ENCODE measurements at places on chromosomes 6 and 20.

DNA sequence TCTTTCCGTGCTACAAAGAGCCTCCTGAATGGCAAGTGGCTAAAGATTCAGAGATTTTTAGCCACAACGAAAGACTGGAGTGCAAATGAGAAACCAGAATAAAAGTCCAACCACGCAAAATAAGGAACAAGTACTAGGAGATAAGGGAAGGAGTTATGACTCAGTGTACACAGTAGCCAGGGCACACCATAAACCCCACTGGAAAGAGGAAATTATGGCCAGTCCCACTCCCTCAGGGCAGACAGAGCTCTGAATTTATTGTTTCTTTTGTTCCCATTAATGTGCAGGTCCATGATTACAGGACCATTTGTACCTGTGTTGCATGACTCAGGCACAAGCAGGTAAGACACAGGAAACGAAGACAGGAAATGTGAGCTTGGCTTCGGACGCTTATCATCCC lies 150.3 kb upstream of the PREP start:
- no peak for DNase-seq

DNA sequence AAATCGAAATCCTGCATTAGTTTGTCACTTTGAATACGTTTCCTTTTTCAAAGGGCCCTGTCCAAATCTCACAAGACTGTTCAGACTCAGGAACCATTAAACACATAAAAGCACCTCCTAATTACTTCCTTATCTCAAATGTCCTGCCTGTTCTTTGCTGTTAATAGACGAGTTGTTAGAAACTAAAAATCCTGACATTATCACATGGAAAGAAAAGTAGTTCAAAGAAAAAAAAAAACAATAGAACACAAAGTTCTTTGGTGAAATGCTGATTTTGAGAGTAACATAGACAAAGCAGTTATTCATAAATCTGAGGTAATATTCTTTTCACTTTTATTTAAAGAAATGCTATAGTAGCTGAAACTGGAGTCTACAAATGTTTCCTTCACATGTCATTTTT lies 12.1 kb upstream of the TAB2 start:
- no peak for DNase-seq

DNA sequence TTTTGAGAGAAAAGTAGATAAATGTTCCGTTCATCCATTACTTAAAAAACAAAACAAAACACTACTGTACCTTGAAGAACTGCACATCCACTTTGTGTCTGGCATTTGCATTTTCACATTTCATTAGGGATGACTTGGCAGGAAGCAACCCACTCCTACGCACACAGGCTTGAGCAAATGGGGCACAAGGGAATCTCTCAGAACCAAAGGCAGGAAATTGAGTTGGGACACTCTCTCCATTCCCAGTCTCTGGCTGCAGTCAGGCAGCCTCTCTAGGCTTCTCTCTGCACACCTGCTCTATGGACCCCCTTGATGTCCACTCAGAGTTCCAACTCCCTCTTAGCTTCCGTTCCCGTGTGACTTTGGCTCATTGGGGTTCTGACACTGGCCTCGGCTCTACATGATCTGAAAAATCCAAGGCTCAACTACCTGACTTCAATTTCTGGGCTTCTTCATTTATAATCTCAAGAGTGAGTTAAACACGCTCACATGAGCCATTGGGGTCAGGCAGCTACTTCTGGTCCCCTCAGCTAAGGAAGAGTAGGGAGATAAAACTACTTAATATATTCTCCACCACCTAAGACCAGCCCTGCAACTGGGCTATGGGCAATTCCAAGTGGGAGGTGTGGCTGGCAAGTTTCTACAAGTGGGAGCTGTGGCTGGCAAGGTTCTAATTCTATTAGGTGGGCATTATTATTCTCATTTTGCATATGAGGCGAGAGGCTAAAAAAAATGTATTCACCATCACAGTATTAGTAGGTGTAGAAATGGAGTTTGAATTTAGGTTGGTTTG lies 251.9 kb downstream of the SOD2 start:
- DNase-seq: no peak

DNA sequence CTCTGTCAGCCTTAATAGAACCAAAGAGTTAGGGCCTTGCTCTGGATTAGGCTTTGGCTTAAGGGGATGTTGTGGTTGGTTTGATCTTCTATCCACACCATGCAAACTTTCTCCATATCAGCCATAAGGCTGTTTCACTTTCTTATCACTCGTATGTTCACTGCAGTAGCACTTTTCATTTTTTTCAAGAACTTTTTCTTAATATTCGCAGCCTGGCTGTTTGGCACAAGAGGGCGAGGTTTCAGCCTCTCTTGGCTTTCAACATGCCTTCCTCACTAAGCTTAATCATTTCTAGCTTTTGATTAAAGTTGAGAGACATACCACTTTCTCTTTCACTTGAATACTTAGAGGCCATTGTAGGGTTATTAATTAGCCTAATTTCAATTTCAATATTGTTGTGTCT lies 193.1 kb downstream of the NRN1 start:
- no peak for DNase-seq

GRCh38 chr6:30349421-30350177 lies 4.6 kb downstream of the RPP21 start:
- DNase-seq: no peak

DNA sequence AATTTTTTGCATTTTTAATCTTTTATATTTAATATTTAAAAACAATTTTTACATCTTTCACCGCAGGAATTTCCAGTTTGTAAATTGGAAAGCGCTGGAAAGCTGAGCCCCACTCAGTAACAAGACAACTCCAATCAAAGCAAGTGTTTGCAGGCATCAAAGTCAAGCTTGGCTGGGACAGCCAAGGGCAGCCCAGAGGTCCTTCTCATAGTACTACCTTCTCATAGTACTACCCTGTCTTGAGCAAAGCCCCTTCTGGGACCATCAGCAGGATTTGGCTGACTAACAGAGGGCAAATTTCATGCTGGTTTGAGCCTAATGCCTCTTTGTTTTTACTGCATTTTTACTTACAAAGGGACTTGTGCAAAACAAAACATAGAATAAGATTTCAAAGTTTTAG lies 228.3 kb downstream of the SIM1 start:
- no peak for DNase-seq

- no peak for DNase-seq
Measured at GRCh38 chr20:45338121-45339030, 9.8 kb downstream of the SDC4 start.

- DNase-seq: no peak
Measured at GRCh38 chr6:40358473-40359460, 228.4 kb downstream of the LRFN2 start.

- no peak for DNase-seq
Measured at GRCh38 chr6:159212028-159212427, 42.8 kb downstream of the FNDC1 start.

GRCh38 chr6:39389484-39389767 lies 66.9 kb upstream of the KCNK16 start:
- DNase-seq: no peak

- no peak for DNase-seq
Measured at GRCh38 chr6:4603291-4603690, 172.9 kb upstream of the CDYL start.

DNA sequence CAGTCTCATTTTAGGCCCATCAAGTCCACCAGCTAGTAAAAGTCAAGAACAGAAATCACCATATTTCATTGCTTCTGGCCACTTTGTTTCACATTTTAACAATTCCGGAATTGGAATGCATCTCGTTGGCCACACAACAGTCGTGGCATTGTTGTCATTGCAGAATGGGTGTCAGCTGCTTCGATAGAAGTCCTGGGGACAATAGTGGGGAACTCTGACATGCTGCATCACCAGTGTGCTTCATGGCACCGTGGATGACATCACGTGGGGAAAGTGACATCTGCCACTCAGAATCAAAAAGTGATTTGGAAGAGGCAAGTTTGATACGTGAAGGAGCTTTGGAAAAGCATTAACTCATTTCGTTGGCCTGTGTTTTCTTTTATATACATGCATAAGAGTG lies 43.8 kb upstream of the XRN2 start:
- no peak for DNase-seq

GRCh38 chr20:19969507-19970255 lies 47.5 kb upstream of the NAA20 start:
- no peak for DNase-seq

DNA sequence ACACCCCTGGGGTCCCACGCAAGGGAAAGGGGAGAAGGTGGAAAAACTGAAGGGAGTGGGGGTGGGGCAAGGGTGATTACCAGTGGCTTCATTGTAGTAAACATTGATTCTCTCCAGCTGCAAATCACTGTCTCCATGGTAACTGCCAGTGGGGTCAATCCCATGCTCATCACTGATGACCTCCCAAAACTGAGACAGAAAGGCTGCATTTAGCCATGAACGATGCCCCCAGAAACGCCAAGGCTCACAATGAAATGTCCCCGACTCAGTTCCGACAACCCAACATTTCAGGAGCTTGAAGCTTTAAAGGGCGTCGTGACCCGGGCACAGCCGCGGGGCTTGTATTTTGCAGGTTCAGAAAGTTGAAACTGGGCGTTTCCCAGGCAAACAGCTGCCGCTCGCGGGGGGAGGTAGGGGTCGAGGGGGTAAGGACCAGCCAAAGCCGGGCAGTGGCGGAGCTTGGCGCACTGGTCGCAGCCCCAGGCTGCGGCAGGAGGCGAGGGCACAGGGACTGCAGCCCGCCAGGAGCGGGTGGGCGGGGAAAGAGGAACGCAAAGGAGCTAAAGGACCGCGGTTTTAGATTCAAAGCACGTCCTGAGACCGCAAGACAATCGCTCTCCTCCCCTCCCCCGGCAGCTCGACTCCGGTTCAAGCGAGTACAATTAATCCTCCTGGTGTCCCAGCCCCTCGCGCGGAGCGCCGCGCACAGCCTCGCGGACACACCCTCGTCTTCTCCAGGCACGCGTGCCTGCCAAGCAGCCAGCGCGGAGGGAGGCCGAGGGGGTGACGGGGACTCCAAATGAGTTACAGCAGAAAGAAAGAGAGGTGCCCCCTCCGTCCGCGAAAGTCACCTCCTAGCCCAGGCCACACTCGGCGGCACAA lies 731 bp downstream of the TUBB2B start:
- DNase-seq: no peak

DNA sequence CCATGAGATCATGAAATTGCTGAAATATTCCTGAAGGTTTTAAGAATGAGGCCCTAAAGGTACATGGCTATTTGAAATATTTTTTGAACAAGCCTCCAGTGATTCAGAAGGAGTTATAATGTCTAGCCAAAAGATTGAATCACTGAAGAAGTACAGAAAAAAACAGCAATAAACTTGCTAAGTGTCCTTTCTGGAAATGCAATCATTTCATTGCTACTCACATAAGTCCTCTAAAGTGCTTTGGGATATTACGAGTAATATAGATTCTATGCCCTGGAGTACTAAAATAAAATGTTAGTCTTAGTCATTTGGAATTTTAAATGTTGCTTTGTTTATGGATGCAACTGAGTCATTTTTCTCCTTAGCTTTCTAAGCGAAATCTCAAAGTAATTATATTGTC lies 32.7 kb downstream of the CENPW start:
- DNase-seq: no peak

DNA sequence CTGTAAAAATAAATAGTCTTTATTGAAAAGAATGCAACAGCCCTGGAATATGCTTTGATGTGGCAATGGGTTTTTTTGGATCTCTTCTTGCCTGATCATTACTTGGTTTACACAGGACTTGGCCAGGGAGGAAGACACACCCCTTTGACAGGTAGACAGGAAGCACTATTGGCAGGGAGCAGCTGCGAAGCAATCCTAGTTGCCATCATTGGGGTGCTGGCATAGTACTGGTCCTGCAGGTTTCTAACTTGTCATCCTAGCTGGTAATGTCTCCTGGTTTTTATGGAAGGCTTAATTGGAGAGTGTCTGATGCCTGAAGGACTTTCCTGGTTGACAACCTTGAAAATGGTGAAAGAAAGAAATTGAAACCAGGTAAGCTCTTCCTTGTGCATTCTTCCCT lies 71.2 kb upstream of the CCN6 start:
- no peak for DNase-seq

- no peak for DNase-seq
Measured at GRCh38 chr20:48019496-48019895, 234.2 kb upstream of the SULF2 start.

DNA sequence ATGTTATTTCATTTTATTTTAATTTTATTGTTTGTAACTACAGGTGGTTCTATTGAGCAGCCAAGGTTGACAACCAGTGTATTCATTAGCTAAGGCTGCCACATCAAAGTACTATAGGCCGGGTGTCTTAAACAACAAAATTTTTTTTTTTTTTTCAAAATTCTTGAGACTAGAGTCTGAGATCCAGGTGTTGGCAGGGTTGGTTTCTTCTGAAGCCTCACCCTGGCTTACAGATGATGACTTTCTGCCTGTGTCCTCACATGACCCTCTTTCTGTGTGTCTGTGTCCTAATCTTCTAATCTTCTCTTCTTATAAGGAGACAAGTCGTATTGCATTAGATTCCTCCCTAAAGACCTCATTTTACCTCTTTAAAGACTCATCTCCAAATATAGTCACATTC lies 208.4 kb downstream of the MANEA start:
- DNase-seq: no peak

DNA sequence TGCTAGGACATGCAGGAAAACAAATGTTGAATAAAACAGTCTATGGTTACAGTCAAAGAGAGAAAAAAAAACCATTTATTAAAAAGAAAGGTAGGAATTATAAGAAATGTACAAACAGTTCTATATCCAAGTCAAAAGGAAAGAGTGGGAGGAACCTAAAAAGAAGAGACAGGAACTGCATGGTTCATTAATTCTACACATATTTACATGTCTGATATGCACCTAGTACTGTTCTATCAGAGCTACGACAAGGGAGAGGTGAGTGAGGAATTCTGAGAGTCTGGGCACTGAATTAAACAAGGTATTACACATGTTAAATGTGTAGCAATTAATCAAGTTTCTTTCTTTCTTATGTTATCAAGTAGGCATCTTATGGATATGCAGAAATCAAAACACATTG lies 41.9 kb downstream of the SYCP2 start:
- DNase-seq: no peak

- DNase-seq: no peak
Measured at GRCh38 chr6:12791371-12791770, 74.8 kb downstream of the PHACTR1 start.

GRCh38 chr6:44920952-44921491 lies 407.1 kb upstream of the RUNX2 start:
- peak; percentile 21 for DNase-seq

DNA sequence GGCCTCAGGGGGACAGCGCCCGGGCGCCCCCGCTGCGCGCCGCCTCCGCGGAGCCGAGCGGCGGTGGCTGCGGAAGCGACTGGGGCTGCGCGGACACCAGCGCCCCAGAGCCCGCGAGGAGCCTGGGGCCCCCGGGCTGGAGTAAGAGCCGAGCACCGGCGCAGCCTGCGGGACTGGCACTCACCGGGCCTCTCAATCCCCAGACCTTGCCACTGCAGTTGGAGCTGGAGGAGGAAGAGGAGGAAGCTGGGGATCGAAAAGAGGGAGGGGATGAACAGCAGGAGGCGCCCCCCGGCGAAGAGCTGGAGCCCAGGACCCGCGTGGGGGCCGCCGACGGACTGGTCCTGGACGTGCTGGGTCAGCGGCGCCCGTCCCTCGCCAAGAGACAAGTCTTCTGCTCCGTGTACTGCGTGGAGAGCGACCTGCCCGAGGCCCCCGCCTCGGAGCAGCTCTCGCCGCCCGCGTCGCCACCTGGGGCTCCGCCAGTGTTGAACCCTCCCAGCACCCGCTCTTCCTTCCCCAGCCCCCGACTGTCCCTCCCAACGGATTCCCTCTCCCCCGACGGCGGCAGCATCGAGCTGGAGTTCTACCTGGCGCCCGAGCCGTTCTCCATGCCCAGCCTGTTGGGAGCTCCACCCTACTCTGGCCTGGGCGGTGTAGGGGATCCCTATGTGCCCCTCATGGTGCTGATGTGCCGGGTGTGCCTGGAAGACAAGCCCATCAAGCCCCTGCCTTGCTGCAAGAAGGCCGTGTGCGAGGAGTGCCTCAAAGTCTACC lies 590 bp downstream of the RNF217 start:
- DNase-seq: no peak

- DNase-seq: no peak
Measured at GRCh38 chr6:169858935-169859351, 107.5 kb downstream of the ERMARD start.

Measured in CD4-positive, alpha-beta T cell treated with Interleukin-2 at 100 ng/mL for 4 hours (primary cell).